ENCODE measurements at places on chromosomes 7 and 10.
A peak's percentile ranks its signal among the peaks of the same experiment; 100 is the strongest.

- no peak for DNase-seq
Observed at GRCh38 chr7:73596191-73597065, 18.0 kb upstream of the TBL2 start.

DNA sequence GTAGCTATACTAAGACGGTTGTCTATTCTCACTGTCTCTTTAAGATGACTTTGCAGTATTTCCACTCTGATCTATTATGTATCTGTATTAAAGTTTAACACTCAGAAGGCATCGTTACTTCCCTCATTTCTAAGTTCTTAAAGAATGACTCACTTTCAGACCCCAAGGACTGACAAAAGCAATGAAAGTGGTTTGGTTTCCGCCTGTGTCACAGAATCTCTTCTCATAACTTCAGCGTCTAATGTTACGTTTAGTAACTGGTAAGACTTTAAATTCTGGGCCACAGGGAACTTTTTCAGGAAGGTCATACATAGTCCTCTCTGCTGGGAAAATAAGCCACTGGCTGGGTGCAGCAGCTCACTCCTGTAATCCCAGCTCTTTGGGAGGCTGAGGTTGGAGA is 892.0 kb upstream of the AUTS2 start:
- DNase-seq: no peak

DNA sequence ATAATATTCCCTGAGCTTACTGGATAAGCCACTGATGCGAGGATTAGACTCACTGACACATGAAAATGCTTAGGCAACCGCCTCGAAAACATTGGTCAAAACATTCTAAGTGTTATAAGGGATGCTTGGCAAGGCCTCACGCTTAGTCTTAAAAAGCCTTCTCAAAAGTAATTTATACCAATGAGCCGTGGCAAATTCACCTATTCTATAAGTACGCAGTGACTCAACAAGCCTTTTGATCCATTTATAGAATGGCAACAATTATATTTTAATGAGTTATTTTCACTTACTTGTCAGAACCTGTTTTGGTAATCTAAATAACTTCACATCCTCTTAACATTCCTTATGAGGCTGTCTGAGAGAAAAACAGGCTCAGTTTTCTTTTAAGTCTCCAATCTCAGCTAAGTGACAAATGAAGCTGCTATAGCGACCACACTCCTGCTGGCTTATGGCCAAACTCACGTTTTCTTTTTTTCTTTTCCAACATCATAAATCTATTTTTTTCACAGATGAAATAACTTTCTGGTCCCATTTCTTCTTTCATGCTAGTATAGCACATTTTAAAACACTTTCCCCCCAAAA is 121.2 kb upstream of the AFAP1L2 start:
- DNase-seq: no peak

DNA sequence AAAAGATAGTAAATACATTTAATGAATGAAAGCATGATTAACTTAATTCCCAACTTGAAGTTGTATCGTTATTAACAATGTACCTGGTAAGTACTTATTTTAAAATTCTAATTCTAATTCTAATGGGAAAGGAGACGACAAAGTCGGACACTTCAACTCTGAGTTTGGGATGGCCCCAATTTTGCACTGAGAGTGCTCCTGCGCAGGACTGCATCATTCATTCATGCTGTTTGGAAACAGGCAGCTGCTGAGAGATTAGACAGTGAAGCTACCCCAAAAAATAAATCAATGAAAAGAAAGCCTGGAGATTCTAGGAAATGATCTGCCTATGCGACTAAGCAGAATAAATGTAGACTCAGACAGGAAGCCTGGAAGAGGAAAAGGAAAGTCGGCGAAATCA is 141.7 kb upstream of the VKORC1L1 start:
- no peak for DNase-seq

- DNase-seq: no peak
Observed at GRCh38 chr7:54546081-54546985, 4.2 kb downstream of the VSTM2A start.

GRCh38 chr10:96511044-96511945 is 2.4 kb downstream of the TLL2 start:
- peak; percentile 30 for DNase-seq

- DNase-seq: no peak
Observed at GRCh38 chr7:2544541-2545188, 10.7 kb downstream of the BRAT1 start.

GRCh38 chr7:111990643-111991042 is 215.6 kb downstream of the DOCK4 start:
- DNase-seq: no peak

DNA sequence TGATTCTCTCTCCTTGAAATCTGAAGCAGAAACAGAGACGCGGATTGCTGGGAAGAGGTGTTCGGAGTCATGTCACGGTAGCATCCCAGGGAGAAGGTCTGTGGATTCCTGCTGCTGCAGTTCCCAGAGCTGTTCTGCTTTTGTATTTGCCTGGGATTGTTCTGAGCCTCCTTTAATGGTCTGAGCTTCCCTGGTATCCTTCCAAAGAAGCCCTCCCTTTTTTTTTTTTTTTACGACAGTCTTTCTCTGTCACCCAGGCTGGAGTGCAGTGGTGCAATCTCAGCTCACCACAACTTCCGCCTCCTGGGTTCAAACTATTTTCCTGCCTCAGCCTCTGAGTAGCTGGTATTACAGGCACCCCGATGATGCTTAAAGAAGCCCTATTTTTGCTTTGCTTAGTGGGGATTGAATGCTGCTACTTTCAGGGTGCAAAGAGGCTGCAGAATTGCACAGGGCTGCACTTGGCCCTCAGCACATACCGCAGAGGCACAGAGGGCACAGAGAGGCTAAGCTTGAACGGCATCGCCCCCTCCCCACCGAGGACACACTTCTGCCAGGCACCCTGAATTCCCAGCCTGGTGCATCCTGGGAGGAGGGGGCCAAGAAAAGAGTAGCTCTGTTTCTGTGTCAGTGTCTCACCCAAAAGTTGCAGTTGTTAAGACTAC is 208.6 kb upstream of the GALNT17 start:
- no peak for DNase-seq

DNA sequence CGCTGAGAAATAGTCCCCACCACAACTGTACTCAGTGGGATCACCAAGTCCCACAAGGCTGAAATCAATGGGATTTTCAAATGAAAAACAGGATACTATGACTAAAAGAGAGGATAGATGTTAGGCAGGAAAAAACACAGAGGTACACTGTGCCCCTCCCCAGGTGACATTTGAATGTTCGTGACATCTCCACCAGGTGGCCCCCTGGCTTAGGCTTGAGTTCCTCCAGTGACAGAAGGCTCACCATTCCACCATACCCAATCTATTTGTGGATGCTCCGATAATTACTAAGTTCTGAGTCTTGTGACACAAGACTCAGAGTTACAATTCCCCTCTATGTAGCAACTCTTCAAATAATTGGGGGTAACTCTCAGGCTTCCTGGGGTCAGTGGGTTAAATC is 77.5 kb upstream of the KCNMA1 start:
- no peak for DNase-seq

DNA sequence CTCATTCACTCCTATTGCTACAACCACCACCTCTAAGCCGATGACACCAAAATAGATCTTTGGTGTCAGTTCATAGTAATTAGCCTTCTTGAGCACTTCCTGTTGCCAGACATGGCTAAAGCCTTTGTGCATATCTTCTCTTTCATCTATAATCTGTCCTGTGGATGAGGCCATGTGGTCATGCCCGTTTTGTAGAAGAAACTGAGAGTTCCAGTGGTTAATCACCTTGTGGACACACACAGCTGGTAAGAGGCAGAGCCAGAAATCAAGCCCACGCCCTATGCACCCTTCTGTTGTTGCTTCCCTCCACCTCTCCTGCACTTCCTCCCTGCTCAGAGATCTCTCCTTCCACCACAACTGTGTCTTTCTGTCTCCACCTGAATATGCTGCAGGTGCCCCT is 285.1 kb upstream of the PFKP start:
- no peak for DNase-seq

- no peak for DNase-seq
Observed at GRCh38 chr7:98685541-98685940, 68.5 kb downstream of the NPTX2 start.

GRCh38 chr10:17257466-17258321 is 29.7 kb downstream of the VIM start:
- DNase-seq: peak; percentile 63

GRCh38 chr10:12027539-12027938 is 15.1 kb downstream of the UPF2 start:
- DNase-seq: no peak

GRCh38 chr7:155965010-155965409 is 152.7 kb upstream of the SHH start:
- no peak for DNase-seq

DNA sequence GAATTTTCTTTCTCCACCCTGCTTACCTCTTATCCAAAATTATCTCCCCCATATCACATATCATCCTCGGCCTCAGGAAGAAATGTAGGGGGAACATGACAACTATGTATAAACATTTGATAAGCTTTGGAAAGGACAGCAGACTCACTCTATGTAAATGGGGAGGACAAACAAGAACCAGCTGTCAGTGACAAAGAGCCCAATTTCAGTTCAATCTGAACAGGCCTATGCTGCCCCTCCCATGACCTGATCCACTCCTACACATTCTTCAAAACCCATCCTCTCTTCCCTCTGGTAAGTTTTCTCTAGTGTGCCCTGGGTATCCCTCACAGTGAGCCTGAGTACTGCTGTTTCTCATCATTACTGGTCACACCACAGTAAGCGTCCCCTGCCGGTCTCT is 20.8 kb downstream of the FZD9 start:
- no peak for DNase-seq

DNA sequence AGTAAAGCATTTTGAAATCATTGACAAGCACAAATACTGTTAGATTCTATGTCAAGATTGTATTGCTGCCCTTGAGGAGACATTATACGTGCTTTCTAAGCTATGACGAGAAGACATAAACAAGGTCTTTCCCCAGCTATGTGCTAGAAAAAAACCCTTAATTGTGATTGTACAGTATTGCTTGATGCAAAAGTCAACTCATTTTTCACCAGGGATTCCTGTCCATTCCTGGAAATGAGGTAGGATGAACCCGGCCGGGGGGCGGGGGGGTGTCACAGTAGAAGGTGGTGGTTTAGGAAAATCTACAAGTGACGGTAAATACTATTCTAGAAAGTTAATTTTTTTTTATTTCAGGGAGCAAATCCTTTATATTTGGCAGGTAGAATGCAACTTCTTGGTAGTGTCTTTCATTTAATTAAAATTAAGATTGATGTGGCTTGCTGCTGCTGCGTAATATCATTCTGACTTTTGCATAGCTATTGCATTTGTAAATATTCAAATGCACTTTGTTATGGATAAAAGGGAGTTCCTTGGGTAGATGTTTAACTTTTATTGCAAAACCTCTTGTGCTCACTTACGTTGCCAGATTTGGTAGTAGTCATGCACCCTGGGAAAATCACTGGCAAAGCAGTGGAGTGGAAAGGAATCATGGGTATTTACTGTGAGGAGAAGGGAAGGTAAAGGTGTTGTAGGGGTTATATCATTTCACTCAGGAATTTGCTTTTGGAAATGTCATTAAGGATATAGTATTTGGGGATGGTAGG is 164.4 kb upstream of the PRPS1L1 start:
- no peak for DNase-seq

GRCh38 chr10:6014241-6014761 is 37.0 kb upstream of the IL15RA start:
- peak; percentile 84 for DNase-seq

DNA sequence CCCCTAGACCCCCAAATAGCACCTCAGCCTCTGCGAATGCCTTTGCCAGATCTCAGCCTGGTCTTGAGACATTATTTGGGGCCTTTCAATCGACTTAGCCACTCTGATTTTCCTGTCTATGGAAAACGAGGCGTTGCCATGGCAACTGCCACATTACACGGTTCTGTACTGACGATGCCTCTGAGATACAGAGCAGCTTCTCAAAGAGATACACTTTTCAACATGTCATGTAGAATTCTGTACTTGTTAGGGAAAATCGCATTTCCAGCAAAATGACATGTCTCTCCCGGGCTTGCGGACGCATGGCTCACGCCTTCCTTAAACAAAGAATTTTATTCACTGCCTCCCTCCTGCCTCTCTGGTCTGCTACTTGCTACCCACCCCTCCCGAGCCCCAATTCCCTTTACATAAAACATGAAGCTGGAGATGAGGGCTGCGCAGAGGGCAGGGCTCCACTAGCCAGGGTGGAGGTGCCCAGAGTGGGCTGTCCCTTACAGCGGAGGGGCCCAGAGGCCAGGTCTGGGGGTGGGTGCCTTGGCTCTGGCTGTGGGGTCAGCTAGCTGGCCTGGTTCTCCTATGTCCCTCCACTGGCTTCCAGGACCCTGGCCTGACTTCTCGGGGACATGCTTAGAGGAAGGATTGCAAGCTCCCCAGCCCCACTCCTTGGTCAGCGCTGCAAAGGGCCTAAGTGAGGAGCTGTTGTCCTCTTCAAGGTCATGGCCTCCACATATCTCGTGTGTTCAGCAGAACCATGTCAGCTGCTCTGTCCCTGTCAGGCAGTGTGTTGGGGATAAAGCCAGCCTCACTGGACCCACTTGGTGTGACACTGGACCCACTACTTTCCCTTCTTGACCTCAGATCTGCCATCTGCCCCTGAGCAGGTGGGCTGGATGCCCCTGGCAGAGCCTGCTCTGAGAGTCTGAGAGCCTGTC is 342.5 kb downstream of the RPS24 start:
- DNase-seq: no peak

DNA sequence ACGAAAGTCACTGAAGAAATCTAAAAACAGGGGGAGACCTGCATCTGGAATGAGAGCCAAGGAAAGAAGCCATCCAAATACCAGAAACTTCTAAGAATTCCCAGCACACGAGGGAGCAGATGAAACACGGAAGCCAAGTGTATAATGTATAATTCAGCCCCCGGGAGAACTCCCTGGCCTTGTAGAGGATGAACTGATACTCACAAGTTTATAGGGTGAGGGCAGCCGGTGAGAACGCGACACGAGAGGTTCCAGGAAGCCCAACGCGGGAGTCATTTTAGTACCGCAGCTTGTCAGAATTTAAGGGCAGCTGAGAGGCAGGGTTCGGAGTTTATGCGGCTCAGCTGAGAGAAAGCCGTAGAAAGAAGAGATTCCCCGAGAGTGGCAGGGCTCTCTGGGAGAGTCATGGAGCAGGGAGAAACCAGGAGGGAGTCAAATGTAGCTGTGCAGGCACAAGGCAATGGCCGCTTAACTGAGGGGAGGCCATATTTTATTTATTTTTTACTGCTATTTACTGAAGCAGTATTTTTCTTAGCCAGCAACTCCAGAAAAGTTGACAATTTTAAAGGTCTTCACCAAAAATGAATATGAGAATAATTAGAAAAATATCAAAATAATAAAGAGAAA is 164.0 kb downstream of the NPSR1 start:
- no peak for DNase-seq

- no peak for DNase-seq
Observed at GRCh38 chr10:13761490-13762091, 174.8 kb downstream of the PRPF18 start.
